ENCODE measurements at places on chromosomes 5 and 9.

DNA sequence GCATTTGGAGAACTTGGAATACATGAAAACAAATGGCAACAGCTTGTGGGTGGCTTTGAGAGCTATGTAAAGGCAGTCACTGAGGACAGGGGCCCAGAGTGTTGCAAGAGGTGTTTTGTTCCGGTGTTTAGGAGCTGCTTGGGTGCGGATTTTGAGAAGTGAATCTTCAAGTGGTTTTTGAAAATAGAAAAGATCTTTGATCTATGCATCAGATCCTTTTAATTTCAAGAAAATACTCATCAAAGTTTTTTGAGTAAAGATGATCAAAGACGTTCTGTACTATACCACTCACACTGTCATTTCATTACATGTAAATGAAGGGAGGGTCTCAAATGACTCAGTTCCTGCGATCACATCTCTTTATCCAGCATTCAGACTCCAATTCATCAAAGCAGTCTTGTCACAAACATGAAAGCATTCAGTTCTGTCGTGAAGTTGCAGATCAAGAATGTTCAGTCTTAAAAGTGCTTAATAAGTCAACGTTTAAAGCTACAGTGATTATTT is 112.5 kb downstream of the WDR41 start:
- H3K27me3 ChIP-seq = no peaks in the 10 kb centered on the region
- no peaks in the 10 kb centered on the region for H3K36me3 ChIP-seq
- no peak overlapping the region for H3K27ac ChIP-seq
- H3K4me1 ChIP-seq = peaks cover 20% of the 10 kb centered on the region

DNA sequence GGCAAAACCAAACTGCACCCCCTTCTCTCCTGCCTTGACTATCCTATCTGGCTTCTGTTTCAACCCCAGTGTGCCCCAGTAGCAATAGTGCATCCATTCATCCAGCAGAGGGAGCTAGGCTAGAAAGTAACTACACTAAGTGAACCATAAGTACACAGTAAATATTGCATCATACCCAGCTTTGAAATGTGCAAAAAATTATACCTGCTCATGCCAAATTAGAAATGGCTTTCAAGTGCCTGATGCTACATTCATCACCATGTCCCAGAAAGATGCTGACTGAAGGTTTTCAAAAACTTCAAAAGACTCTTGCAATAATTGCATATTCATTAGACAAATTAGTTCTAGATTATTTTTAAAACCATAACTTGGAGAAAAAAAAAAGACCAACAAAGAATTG is 153.5 kb downstream of the PRELID2 start:
- no peaks in the 10 kb centered on the region for H3K27me3 ChIP-seq
- no peaks in the 10 kb centered on the region for H3K36me3 ChIP-seq
- H3K27ac ChIP-seq = no peak overlapping the region
- no peak for DNase-seq
- H3K4me1 ChIP-seq = no peaks in the 10 kb centered on the region

DNA sequence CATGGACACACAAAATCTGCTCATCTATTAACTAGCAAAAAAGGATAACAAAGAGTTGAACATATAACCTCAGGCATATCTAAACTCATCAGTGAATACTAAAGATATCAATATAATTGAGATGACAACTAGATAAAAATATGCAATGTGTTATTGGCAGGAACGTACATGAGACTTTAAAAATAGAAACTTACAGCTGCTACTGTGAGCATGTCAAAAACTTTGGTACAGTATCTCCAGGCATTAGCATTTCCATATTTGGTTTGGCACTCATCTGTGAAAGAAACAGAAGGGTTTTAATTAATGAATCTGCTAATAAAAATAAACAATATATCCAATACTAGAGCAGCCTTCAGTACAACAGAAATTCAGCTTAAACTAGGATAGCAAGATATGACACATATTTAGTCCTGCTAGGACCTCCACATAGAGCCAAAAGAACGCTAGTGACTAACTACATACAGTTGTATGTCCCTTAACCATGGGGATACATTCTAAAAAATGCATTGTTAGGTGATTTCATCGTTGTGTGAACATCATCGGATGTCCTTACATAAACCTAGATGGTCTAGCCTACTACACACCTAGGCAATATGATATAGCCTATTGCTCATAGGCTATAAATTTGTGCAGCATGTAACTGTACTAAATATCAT is 10.5 kb upstream of the SCAI start:
- no peak for DNase-seq
- no peaks in the 10 kb centered on the region for H3K27me3 ChIP-seq
- H3K4me3 ChIP-seq = no peak overlapping the region
- H3K36me3 ChIP-seq = peaks cover 22% of the 10 kb centered on the region

GRCh38 chr9:27094640-27095298 is 14.3 kb upstream of the TEK start:
- no peak overlapping the region for H3K27ac ChIP-seq
- no peaks in the 10 kb centered on the region for H3K36me3 ChIP-seq
- no peak for DNase-seq
- H3K4me1 ChIP-seq = no peaks in the 10 kb centered on the region

DNA sequence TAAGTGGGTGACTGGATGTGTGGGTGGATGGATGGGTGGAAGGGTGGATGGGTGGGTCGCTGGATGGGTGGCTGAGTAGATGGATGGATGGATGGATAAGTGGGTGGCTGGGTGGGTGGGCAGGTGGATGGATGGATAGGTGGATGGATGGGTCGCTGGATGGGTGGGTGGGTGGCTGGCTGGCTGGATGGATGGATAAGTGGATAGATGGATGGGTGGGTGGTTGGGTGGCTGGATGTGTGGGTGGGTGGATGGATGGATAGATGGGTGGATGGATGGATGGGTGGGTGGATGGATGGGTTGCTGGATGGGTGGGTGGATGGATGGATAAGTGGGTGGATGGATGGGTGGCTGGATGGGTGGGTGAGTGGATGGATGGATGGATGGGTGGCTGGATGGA is 27.3 kb upstream of the CEP72 start:
- H3K4me3 ChIP-seq = no peak overlapping the region
- no peak overlapping the region for H3K27ac ChIP-seq
- no peaks in the 10 kb centered on the region for H3K36me3 ChIP-seq
- DNase-seq = no peak
- H3K4me1 ChIP-seq = no peaks in the 10 kb centered on the region

DNA sequence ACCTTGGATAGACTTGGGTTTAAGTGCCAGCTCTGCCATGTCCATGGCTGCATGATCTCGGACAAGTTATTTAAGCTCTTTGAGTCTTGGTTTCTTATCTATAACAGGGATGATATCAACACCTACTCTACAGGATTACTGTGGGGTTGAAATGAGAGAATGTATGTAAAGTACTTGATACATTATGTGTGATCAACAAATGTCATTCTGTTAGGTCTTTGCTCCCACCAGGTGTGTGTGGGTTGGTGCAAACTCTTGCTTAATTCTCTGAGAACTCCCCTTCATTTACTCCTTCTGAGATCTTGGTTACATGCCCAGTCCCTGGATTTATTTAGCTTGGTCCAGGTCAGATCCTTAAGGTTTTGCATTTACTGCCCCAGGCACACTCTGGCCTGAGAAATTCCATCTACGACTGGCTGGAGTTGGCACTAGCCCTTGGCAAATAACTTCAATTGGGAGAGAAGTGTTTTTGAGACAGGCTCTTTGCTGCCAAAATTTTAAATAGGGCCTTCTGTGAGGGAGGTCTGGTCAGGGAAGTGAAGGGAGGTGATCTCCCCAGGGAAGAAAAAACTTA is 63.5 kb upstream of the KLF9 start:
- H3K27me3 ChIP-seq = no peaks in the 10 kb centered on the region
- H3K4me1 ChIP-seq = no peaks in the 10 kb centered on the region
- no peak for DNase-seq
- no peaks in the 10 kb centered on the region for H3K36me3 ChIP-seq

- no peak for DNase-seq
- H3K4me3 ChIP-seq = no peak overlapping the region
- no peak overlapping the region for H3K27ac ChIP-seq
- H3K4me1 ChIP-seq = no peaks in the 10 kb centered on the region
- no peaks in the 10 kb centered on the region for H3K36me3 ChIP-seq
Measured at GRCh38 chr5:1997640-1998347, 115.1 kb upstream of the IRX4 start.
